ENCODE measurements at places on chromosomes 4 and X. TPM values are rescaled to one million over a fixed set of nuclear protein-coding genes. Genes with fewer than 3 reads are reported as not detected.
A peak's percentile ranks its signal among the peaks of the same experiment; 100 is the strongest.

DNA sequence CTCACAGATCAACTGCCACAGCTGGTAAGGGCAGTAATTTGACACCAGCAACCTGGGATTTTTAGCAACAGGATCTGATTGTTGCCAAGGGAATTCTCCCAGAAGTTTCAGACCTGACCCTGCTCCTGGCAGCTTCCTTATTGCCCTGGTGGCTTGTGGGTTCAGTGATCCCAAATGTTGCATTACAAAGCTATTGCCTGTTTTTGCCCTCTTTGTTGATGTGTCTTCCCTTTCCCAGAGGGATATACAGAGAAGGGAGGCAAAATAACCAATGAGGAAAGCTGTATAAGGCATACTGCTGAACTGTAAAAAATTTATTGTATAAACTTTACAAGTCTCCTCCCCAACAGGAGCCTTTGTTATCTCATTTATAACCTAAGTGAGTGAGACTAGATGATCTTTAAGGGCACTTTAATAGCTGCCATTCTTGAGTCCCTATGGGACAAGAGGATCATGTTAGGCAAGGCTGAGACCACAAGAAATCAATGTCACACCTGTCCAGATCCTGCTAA lies 22.2 kb downstream of the VSIG4 start:
- DNase-seq: no peak

GRCh38 chr4:156642161-156642560 lies 329.4 kb downstream of the PDGFC start:
- no peak for DNase-seq

- DNase-seq: no peak
Measured at GRCh38 chr4:56856656-56857055, 35.2 kb upstream of the SPINK2 start.

- no peak for DNase-seq
Measured at GRCh38 chrX:56792270-56793111, 63.4 kb downstream of the NBDY start.

DNA sequence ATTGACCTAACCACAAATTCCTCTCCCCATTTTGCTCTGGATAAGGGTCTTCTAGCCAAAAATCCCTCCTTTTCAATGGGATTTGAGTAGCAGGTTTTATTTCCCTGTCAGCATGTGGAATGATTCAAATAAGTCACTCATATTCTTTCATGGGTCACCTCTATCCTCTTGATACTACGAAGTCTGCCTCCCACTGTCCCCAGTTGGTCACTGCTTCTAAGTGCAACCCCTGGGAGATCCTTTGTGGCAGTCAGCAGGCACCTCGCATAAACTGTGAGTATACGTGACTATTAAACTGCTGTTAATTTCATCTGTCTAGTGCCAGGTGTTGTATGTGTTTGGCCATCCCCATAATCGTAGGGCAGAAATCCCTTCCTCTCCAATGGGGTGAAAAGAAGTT lies 1667.9 kb upstream of the PCDH7 start:
- DNase-seq: no peak

GRCh38 chr4:56313132-56313531 lies 74.2 kb downstream of the AASDH start:
- DNase-seq: no peak

- DNase-seq: peak; percentile 56
Measured at GRCh38 chr4:147019091-147019490, 73.4 kb upstream of the TTC29 start.

DNA sequence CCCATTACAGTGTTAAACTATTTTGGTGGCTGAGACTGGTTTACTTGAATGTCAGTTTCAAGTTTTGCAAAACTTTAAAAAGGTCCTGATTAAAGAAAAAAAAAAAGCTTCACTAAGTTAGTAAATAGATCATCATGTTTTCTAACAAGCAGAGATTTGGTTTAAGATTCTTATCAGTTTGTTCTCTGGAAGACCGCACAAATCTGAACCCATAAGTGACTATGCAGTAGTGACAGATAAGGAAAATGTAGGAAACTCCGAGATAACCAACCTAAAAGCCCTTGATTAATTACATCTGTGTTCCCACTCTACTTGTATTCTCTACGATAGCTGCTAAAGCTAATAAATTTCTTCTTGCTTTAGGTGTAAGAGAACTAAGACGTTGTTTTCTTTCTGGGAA lies 1799.8 kb upstream of the ADGRL3 start:
- no peak for DNase-seq

GRCh38 chr4:145719752-145720624 lies 40.0 kb downstream of the C4orf51 start:
- DNase-seq: no peak

GRCh38 chr4:38618505-38618904 lies 45.5 kb upstream of the KLF3 start:
- DNase-seq: no peak

GRCh38 chr4:111807576-111807975 lies 337.7 kb upstream of the FAM241A start:
- DNase-seq: no peak

- no peak for DNase-seq
Measured at GRCh38 chrX:16454926-16455325, 195.0 kb upstream of the S100G start.

- no peak for DNase-seq
Measured at GRCh38 chrX:31836479-31836878, 764.6 kb upstream of the FTHL17 start.

GRCh38 chr4:127708985-127709384 lies 21.2 kb upstream of the SLC25A31 start:
- peak; percentile 77 for DNase-seq

- DNase-seq: peak; percentile 61
Measured at GRCh38 chr4:74112399-74113105, 13.6 kb upstream of the CXCL2 start.

DNA sequence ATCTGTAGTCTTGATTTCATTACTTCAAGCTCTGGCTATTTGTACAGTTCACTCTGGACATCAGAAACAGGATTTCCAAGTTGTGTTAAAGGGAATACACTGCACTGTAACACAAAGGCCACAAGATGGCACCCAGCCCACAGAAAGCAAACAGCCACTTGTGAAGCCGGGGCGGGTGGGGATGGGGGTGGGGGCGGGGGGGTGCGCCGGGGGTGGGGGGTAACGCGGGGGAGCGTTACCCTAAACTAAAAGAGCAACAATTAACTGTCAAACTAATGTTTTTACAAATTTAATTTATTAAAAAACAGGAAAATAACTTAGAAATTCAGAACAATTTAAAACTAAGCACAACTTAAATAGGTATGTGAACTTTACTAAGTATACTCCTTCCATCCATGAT lies 27.3 kb downstream of the PRDX4 start:
- DNase-seq: peak; percentile 57

DNA sequence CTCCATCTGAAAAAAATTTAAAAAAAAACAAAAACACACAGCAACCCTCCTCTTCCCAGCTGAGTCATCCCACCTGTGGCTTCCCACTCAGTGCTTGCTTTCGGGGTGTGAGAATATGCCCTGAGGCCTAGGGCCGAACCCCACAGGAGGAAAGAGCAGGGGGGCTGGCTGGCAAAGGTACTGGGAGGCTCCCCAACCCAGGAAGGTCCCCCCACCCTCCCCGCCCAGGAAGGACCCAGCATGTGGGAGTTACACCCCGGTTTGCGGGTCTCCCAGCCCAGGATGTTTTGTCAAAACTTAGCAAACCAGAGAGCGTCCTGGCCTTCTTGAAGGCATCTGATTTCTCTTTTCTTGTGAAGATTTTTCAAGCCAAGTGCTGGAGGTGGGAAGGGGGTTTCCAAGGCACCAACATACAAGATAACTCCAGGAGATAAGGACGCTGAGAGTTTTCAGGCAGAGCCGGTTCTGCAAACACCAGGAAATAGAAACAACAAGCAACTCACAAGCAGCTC lies 25.7 kb upstream of the CSF2RA start:
- no peak for DNase-seq

Gene MAGEE1
- polyA plus RNA-seq: 1.9 TPM

Gene CCKAR
- polyA plus RNA-seq: not detected

Gene TRIM75
- not detected for polyA plus RNA-seq

Gene FOXO4
- polyA plus RNA-seq: 2.6 TPM

Gene SLITRK4
- not detected for polyA plus RNA-seq
